ENCODE measurements at places on chromosomes 16 and 17.

DNA sequence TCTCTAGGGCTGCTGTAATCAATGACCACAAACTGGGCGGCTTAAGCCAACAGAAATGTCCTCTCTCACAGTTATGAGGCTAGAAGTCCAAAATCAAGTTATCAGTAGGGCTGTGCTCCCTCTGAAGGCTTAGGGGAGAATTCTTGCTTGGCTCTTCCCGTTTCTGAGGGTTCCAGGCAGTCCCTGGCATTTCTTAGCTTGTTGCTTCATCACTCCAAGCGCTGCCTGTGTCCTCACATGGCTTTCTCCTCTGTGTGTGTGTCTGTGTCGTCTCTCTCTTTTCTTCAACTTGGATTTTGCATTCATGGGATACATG is 13.7 kb upstream of the CDC42EP4 start:
- DNase-seq = no peak

DNA sequence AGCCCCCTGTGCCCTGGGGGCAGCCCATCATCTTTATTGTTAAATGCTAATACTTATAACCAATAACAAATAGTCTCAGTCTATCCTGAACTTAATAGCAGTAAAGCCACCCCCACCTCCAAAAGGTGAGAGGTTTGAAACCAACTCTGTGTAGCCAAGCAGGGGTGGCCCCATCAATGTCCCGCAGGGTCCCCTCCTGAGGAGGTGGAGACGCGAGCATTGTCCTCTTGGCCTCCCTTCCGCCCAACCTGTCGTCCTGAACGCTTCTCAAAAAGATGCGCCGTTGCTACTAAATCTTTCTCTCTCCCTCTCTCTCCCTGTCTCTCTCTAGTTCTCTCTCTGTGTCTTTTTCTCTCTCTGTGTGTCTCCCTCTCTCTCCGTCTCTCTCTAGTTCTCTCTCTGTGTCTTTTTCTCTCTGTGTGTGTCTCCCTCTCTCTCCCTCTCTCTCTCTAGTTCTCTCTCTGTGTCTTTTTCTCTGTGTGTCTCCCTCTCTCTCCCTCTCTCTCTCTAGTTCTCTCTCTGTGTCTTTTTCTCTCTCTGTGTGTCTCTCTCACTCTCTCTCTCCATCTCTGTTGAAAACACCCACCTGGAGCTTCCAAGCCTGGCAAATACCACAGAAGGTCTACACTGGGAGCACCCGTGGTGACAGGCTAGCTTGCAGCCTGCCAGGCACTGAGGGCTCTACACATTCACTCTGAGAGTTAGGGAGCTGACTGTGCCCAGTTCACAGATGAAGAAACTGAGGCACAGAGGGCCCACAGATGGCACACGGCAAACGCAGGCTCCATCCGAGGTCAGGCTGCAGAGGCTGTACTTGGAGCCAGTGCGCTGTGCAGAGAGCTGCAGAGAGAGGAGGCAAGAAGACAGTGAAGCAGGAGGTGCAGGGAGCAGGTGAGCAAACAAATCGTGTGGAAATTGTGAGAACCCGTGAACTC is 185.9 kb downstream of the C16orf95 start:
- DNase-seq = no peak

GRCh38 chr17:54744750-54745149 is 155.9 kb upstream of the TOM1L1 start:
- DNase-seq = no peak

GRCh38 chr17:57832314-57833178 is 17.3 kb downstream of the MRPS23 start:
- no peak for DNase-seq

GRCh38 chr17:66018786-66019185 is 173.1 kb downstream of the CEP112 start:
- DNase-seq = no peak

All from progenitor cell of endocrine pancreas (in vitro differentiated cells).